Progenitor cell of endocrine pancreas (in vitro differentiated cells): ENCODE measurements at places on chromosomes 12 and 14. TPM values are rescaled to one million over a fixed set of nuclear protein-coding genes. Genes with fewer than 3 reads are reported as not detected.

Gene R3HDM2
- 85.9 and 86.8 TPM in 2 replicates for total RNA-seq

Gene CAPZA3
- 0.29 and 0.36 TPM in 2 replicates for total RNA-seq

Gene NKX2-1
- 0.80 TPM in 1 of 2 replicates, not detected in the other for total RNA-seq

Gene CLEC1B
- total RNA-seq, result not detected in 2 replicates
